ENCODE measurements at places on chromosomes 3 and 15.

DNA sequence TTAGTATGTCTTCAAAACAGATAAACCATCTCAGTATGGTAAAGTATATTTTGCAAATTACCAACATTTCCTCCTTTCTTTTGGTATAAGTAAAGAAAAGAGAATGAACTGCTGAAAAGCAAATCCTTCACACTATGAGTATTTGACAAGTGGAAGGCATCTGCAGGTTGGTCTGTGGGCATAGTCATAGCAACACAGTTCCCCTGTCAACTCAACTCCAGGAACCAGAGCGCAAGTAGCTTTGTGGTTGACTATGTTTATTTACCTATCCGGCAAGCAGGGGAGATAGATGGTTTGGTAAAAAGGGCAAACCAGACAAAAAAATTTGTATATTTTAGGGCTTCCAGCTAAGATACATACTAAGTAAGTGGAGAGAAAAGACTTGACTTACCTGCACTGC, 88.3 kb upstream of the PPIB start:
- DNase-seq = no peak

- no peak for DNase-seq
Observed at GRCh38 chr15:86892774-86893449, 813.2 kb downstream of the AGBL1 start.

GRCh38 chr15:56939257-56939656, 20.8 kb downstream of the TCF12 start:
- no peak for DNase-seq

GRCh38 chr3:25386686-25387255, 41.3 kb upstream of the RARB start:
- no peak for DNase-seq

DNA sequence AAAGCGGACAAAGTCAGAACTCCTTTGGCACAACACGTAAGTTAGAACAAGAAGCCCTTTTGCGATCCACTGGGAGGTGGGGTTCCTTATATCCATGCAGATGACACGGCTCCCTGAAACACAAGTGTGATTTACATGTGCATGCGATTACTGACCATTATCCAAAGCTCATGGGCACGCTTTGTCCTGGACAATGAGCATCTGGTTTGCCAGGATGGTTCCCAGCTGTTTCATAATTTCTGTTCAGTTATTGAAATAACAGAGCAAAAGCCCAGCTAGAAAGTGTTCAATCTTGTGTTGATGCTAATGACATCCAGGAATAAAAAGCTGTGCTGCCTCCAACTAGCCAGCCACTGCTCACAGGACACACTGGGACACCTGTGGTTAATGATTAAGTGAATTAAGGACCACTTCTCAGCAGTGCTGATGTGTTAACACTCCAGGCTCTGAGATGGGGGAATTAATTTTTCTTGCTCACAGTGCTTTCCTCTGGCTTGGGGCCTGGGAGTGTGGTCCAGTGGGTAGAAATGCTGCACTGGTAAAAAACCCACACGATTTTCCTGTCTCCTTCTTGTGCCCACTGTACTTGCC, 123.1 kb upstream of the SLC2A2 start:
- DNase-seq = no peak

- DNase-seq = no peak
Observed at GRCh38 chr3:17032407-17033034, 147.8 kb downstream of the PLCL2 start.

- DNase-seq = no peak
Observed at GRCh38 chr3:16828815-16829214, 55.9 kb upstream of the PLCL2 start.

DNA sequence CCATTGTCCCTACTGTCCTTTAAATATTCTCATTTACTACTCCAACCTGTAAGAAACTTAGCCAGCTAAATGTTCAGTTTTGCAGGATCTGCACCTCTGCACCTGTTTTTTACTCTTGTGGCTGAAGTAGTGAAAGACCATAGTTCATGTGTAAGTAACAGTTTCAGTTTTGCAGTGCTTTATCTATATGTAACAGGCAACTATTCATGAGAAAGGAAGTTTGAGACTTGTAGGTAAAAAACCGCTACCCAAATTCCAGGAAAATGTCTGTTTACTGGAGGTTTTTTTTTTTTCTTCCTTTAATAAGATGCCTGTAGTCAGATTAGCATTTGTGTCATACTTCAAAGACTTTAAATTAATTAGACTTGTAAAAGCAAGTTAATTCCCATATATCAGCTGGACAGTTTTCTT, 25.4 kb upstream of the MBNL1 start:
- no peak for DNase-seq

DNA sequence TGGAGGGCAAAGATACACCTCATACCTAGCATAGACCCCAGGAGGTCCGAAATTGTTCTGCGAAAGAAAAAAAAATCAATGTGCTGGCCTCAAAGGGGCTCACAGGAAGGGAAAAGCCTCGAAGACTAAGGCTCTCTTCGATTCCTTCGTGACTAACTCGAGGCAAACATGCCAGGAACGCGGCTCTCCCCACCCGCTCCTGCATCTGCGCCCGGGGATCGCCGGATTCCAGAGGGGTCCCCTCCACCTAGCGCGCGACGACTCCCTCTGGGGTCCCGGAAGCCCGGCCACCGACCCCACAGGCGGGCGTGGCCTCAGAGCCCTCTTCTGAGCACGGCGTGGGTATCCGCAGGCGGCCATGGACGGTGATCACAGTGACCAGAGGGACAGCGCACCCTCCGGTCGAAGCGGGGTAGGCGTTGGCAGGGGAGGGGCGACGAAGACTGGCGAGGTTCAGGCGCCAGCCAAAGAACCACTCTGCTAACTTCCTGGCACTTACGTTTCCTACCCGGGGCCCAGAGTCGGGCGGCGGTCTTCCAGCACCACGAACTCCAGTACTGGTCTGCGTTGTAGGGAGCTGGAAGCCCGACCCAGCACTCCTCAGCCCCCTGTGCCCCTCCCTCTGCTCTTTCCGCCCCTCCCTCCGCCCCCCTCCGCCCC, 515 bp upstream of the EIF3J start:
- no peak for DNase-seq

DNA sequence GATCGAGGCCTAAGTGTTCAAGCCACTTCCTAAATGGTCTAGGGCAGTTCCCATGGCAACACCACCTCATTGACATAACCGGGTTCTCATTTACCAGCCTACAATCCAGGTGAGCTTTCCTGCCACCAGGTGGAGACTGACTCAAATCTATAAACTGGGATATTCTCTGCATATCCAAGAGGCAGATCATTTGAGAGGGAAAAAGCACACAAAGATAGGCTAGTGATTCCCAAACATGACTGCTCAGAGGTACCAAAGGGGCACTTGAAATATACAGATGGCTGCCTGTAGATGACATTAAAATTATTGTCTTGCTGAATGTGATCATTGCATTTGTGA, 141.3 kb upstream of the PROK2 start:
- DNase-seq = no peak

DNA sequence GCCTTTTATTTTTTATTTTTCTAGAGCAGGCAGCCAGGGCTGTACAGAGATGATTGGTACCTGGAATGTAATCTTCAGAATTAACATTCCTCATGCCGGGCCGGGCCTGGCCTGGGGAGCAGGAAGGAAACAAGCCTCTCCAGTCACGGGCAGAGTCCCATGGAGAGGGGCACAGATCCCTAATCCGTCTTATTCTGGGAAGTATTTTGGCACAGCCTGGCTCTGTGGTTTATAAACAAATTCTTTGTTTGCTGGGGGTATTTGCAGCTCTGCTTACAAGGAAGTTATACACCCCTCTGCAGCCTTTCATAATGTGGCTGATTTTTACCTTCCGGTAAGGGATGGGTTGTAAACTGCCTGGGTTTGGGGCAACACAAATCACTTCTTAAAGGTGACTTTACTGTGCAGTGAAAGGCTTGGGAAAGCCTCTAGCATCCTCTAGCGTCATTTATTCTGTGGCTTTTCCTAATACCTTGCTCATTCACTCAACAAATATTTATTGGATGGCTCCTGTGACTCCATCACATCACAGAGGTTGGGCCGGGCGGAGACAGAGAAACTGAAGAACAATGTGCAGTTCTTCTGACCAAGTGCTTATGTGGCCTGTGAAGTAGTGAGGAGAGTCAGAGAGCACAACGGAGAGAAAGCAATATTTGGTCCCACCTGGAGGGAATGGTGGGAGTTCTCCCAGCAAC, 2.7 kb downstream of the SLC6A20 start:
- no peak for DNase-seq

DNA sequence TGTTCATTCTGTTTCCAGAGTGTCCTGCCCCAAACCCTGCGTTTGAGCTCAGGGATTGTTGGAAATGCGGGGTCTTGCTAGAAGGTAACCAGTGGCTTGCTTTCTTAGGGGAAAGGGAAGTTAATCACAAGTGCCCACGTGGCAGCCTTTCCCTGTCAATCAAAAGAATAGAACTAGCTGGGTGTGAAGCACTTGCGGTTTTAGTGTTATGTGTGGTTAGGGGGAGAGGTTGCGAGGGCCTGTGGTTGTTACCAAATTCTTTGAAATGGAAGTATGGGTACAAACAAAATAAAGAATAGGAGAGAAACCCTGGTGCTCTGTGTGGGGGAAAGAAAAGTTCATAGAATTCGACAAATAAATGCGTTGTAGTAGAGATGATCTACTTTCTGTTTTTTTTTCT, 67.6 kb downstream of the FNDC3B start:
- DNase-seq = peak; percentile 26

- no peak for DNase-seq
Observed at GRCh38 chr15:100934166-100934565, 15.0 kb downstream of the LRRK1 start.

DNA sequence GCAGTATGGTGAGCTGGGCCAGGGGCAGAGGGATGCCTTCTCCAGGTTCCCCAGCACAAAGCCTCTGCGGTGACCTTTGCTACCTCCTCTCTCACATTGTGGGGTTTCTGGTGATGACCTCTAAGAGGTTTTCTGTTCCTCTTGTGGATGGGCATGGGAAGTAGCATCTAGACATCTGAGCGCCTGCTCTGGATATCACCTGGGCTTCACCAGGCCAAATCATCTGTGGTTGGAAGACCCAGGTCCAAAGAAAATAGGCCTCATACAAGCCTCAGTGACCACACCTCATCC, 7.0 kb downstream of the APEH start:
- no peak for DNase-seq

DNA sequence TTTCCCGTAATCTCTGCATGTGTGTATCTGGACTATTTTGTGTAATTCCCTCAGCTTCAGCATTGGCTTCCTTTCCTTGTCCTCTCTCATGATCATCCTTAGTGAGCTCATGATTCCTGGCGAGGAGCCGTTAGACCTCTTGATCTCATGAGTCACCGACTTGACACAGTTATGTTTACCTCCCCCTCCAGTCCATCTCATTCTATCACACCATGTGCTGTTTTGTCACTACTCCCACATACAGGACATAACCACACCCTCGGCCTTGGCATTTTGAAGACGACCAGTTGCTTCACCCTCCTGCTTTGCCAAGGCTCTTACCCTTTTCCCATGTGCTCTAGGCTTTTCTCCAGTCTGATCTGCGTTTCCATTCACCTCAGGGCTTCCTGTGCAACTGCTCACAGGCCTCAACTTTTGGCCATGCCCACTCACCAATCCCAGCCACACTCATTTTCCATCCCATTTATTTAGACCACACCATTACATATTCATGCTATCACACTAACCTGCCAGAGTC, 41.5 kb downstream of the CP start:
- DNase-seq = no peak

GRCh38 chr3:57434041-57434440, 110.1 kb downstream of the DNAH12 start:
- DNase-seq = no peak

GRCh38 chr3:47225310-47225906, 57.2 kb downstream of the KIF9 start:
- no peak for DNase-seq

DNA sequence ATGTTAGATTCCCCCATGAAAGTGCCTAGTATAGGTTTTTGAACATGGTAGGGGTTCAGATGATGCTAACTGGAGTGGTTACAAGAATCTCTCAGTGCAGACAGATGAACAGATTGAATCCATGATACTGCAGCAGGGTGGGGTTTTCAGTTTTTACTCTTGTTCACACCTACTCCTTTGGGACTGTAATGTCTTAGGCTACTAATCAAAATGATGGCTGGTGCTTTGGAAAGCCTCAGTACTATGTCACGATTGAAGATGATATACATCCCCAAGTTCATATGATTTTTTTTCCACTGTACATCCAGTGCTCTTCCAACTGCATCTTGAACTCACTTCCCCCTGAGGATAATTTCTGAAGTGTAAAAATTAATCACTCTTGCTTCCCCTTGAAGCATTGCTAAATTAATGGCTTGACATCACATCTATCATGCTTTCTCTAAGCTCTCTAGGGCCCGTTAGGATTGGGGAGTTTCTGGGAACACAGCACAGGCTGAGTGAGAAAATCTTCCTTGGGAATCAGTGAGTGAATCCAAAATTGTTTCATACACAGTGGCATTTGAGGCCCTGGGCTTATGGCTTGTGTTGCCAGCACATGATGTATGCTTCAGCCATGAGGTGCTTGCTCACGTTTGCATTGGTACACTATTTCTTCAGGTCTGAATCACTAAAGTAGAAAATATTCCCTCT, 115.0 kb upstream of the TPRG1 start:
- DNase-seq = no peak

- no peak for DNase-seq
Observed at GRCh38 chr15:76954744-76955143, 23.2 kb downstream of the RCN2 start.

All from stimulated activated CD4-positive, alpha-beta T cell treated with anti-CD3 and anti-CD28 coated beads, Interleukin-15, amount 100 ng/mL, for 1 hour (primary cell).